Activated naive CD4-positive, alpha-beta T cell treated with Interleukin-2 at 50 U/mL for 16 hours (primary cell): ENCODE measurements at places on chromosomes 3 and 15.

DNA sequence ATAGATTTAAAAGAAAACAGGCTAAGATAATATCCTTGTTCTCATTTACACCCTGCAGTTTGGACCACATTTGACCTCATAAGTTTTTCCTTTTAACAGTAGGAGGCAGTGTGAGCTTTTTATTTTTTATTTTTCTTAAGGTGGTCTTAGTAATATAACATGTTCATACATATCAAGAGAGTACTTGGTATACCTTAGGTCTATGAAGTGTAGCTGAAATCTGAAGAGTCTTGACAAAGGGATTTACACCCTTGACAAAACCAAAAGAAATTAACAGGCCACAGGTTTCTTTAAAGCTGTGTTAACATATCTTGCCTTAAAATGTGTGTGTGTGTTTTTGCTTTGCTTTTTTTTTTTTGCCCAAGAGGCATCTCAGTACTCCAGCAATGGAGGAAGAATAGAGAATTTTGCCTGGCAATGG, 3.2 kb downstream of the RAP2B start:
- DNase-seq, result no peak

- no peak for DNase-seq
Observed at GRCh38 chr3:69105320-69105719, 17.1 kb downstream of the LMOD3 start.

GRCh38 chr3:43159876-43160255, 54.0 kb upstream of the POMGNT2 start:
- DNase-seq, result no peak

GRCh38 chr3:195876297-195877064, 31.9 kb downstream of the TNK2 start:
- peak; percentile 37 for DNase-seq

- DNase-seq, result no peak
Observed at GRCh38 chr3:7506606-7507180, 645.8 kb downstream of the GRM7 start.

DNA sequence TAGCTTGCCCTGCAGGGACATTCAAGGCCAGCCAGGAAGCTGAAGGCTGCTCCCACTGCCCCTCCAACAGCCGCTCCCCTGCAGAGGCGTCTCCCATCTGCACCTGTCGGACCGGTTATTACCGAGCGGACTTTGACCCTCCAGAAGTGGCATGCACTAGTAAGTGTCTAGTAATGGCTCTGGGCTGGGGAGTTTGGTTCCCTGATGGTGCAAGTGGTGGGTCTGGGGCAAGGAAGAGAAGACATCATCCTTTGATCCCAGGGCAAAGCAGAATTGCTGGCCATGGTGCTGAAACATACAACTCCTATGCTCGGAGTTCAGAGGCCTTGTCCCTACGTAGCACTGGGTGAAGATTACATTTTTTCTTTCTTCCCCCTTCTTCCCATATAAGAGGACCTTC, 311.4 kb downstream of the EPHB1 start:
- DNase-seq, result no peak

- no peak for DNase-seq
Observed at GRCh38 chr3:128174675-128175590, 21.7 kb downstream of the EEFSEC start.

DNA sequence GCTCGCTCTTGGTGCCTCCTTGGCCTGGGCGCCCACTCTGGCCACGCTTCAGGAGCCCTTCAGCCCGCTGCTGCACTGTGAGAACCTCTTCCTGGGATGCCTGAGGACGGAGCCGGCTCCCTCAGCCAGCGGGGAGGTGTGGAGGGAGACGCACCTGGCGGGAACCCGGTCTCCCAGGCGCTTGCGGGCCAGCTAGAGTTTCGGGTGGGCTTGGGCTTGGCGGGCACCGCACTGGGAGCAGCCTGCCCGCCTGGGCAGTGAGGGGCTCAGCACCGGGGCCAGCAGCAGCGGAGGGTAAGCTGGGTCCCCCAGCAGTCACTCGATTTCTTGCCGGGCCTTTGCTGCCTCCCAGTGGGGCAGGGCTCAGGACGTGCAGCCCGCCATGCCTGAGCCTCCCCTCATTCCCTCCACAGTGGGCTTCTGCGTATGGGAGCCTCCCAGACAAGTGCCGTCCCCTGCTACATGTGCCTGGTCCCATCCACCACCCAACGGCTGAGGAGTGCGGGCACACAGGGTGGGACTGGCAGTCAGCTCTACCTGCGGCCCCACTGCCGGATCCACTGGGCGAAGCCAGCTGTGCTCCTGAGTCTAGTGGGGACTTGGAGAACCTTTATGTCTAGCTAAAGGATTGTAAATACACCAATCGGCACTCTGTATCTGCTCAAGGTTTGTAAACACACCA, 708.7 kb downstream of the VGLL3 start:
- DNase-seq, result no peak

DNA sequence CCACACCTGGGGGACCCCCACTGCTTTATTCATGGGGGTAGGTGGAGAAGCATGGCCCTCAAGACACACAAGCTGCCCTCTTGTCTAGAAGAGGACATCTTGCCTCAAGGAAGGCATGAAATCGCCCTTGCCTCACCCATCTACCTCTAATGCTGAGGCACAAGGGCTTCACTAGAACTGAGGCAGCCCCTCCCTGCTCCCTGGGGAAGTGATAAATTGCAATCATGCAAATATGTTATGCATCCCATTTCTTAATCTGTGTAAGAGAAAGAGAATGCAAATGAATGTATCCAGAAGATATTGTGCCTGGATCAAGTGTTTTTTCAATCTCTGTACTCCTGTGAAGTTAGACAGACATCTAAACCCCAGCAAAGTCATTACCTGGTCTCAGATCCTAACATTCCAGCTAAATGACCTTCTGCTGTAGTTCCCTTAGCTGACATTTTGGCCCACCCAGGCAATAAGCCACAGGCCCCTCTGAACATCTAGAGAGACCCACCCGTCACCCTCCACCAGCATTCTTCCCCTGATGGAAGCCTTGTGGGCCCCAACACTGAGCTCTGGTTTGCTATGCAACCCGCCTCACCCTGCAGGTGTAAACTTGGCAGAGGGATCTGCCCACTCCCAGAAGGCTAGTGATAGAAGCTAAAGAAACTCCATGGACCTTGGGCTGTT, 53.8 kb downstream of the FAM174B start:
- no peak for DNase-seq

DNA sequence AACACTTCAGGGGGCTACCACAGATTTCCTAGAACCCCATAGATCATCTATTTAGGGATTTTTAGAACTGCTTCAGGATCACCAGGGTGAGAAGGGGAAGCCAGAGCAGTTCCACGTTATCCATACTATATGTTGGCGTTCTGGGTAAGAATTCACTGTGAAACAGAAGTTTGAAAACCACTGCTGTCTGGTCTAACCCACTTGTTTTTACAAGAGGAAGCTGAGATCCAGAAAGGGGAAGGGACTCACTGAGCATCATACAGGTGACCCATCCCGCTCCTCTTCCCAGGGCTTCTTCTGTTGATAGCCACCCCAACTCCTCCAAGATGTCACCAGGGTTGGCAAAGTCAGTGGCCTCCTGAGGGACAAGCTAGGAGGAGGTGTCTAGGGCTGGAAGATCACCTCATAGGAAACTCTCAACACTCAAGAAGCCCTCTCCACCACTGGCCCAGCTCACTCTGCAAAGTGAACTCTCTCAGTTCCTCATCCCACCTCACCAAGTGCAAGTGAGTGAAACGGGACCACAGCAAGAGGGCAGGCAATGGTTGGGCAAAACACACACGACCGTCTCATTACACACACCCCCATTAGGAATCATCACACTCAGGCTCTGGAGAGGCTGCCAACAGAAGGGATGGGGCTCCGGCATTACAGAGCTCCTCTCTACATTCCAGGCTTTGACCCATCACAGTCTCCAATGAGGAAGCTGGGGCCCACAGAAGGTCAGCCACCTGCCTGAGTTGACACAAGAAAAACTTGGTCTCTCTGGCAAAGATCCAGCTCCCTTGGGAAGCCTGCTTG, 1.8 kb downstream of the DAPK2 start:
- no peak for DNase-seq

GRCh38 chr3:108673988-108674661, 83.1 kb downstream of the RETNLB start:
- no peak for DNase-seq

GRCh38 chr3:13548696-13549622, at the start of gene FBLN2:
Gene FBLN2, plus strand, starts transcription at chr3:13549125. Its CDS starts 21,231 bp downstream, at chr3:13570356.
- peak; percentile 6 for DNase-seq

- peak; percentile 23 for DNase-seq
Observed at GRCh38 chr3:165206454-165207266, 10.5 kb upstream of the SLITRK3 start.
